ENCODE measurements at places on chromosomes 2 and 18.

DNA sequence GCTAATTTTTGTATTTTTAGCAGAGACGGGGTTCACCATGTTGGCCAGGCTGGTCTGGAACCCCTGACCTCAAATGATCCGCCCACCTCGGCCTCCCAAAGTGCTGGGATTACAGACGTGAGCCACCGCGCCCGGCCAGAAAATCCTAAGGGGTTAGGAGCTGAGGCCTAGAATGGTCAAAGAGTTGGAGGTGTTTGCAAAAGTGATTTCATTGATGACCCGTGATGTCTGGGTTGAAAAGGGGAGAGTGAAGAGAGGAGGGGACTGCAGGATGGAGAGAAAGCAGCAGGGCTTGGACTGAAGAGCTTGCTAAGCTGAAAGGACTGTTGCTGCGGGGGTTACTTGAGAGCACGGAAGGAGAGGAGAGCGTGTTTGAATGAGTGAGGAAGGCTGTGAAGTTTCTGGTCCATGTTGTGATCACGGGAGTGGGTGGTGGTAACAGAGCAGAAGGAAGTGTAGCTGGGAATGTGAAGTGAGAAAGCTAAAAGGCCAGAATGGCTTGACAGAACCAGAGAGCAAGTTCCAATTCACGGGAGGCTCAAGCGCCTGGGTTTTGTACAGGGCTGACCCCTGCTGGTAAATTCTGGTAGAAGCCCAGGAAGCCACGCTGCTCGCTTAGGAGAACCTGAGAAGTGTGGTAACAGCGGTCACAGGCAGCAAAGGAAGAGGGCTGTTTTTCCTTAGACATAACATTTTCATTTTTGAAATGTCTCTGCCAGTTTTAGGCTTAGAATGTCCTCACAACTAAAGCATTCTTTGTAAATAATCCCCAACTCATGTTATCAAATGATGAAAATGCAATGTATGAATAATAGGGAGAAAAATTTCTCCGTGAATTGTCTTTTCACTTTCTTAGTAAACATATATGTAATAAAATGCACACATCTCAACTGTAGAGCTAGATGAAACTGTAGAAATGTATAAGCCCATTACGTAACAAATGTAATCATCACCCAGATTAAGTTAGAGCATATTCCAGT lies 40.5 kb upstream of the ACTR2 start:
- DNase-seq = peak; percentile 76

DNA sequence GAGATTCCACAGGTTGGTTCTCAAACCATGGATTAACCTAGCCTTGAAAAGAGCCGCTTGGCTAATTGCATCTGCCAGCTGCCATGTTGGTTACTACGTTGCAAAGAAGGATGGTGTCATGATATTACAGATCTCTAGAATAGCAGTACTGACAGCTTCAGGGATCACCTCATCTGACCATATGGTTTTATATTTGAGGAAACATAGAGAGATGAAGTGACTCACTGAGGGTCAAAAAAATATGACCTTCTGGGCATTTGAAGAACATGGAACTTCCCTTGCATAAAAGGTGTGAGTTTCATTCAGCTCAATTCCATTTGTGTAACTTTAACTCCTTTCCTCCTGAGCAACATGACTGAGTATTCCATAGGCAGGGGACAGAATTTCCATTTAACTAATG lies 242.3 kb downstream of the SETBP1 start:
- DNase-seq = no peak

DNA sequence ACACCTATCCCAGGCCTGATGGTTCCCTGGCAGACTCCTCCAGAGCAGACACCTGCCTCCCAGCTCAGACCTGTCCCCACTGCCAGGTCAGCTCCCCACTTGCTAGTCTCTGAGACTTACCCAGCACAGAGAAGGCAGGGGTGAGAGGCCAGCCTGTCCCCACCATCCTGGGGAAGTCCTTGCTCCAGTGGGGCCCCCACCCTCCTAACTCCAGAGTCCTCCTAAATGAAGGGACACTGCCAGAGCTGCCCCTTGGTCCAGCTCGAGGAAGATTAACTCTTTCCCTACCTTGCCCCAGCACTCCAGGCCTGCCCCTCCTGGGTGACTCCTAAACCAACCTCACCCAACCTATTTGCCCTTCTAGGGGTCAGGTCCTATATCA lies 30.4 kb upstream of the TNS1 start:
- DNase-seq = no peak

DNA sequence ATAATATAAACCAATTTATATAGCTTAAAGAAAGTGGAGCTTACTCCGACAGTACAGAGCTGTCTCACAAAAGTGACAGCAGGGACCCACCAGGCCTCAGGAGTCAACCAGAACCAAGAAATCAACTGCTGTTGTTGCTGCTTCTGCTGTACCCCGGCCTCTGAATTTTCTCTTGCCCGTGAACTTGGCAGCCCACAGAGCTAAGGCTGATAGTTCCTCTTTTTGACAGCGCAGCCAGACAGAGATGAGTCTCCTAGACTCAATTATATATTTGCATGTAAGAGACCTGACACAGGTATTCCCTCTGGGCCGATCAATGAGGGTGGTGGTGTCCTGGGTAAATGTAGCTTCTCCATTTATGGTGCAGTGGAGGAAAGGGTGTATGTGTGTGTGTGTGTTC lies 109.4 kb downstream of the KCTD1 start:
- DNase-seq = no peak

GRCh38 chr2:162212366-162212765 lies 30.9 kb downstream of the FAP start:
- DNase-seq = no peak

- no peak for DNase-seq
Observed at GRCh38 chr2:83665154-83665553, 793.9 kb downstream of the SUCLG1 start.

- DNase-seq = no peak
Observed at GRCh38 chr18:9683418-9684396, 24.4 kb upstream of the RAB31 start.

- no peak for DNase-seq
Observed at GRCh38 chr18:70151614-70152013, 53.9 kb downstream of the RTTN start.

- no peak for DNase-seq
Observed at GRCh38 chr2:85148190-85148589, 15.0 kb downstream of the TCF7L1 start.

GRCh38 chr18:6714010-6714409 lies 15.5 kb upstream of the ARHGAP28 start:
- no peak for DNase-seq

DNA sequence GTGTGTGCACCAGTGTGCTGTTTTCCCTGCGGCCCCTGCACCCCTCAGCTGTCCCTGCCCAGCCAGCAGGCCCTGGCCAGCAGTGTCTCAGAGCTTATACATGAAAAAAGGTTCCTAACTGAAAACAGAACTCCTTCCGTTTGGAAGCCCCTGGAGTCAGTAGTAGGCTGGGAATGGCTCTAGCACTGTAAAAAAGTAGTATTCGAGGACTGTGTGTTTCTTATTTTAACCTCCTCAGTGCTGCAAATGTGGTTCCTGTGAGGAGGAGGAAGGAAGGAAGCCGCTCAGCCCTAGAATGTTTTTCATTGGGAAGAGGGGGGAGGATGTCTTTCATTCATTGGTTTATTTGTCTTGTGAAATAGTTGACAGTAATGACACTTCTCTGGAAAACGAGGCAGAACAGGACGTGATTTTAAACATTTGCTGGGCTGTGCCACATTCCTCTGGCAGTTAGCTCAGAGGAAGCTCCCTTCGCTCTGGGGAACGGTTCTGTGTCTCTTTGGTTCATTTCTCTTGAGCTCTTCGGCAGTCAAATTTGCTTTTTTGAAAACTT lies 103.5 kb downstream of the SPTBN1 start:
- no peak for DNase-seq

GRCh38 chr2:24399434-24400206 lies 39.3 kb upstream of the ITSN2 start:
- DNase-seq = no peak

GRCh38 chr2:134852518-134852917 lies 14.1 kb downstream of the ACMSD start:
- no peak for DNase-seq

DNA sequence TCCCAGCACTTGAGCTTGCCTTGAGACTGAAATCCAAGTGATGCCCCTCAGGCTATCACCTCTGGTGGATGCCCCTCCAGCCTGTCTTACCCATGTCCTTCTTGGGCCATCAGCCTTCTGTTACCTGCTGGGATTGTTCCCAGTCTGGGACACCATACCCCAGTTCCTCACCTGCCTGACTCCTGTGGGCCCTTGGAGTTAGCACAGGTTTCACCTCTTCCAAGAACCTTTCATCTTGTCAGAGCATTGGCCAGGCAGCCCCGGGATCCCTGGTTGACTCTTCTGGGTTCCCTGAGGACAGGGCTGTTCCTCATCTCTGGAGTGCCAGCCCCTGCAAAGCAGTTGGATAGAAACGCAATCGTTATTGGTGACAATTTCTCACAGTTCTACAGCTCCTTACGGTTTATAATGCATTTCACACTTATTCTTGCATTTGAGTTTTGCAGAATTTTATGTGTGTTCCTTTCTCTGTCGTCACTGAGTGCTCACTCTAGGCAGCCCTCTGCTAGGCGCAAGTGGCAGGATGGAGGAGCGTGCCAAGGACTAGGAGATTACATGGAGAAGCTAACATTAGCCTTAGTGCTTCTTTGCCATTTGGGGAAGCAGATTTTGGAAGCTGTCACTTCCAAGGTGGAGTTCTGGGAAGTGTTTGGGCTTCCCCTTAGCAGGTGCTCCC lies 139.7 kb downstream of the DDX1 start:
- no peak for DNase-seq

DNA sequence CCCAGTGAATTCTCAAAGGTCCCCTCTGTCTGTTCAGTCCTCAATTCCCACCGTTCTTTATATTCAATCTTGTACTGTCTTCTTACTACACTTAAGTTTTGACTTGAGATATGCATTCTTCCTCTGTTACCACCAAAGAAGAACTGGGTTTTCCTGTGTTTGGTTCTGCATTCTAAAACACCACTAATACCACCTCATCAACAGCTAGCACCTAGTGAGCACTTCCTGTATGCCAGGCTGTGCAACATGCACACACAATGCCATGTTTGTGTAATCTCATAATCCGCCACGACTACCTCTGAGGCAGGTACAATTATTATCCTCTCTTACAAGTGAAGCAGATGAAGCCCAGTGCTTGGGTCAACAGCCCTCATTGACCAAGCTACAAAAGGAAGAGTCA lies 11.8 kb upstream of the CTAGE1 start:
- DNase-seq = no peak

DNA sequence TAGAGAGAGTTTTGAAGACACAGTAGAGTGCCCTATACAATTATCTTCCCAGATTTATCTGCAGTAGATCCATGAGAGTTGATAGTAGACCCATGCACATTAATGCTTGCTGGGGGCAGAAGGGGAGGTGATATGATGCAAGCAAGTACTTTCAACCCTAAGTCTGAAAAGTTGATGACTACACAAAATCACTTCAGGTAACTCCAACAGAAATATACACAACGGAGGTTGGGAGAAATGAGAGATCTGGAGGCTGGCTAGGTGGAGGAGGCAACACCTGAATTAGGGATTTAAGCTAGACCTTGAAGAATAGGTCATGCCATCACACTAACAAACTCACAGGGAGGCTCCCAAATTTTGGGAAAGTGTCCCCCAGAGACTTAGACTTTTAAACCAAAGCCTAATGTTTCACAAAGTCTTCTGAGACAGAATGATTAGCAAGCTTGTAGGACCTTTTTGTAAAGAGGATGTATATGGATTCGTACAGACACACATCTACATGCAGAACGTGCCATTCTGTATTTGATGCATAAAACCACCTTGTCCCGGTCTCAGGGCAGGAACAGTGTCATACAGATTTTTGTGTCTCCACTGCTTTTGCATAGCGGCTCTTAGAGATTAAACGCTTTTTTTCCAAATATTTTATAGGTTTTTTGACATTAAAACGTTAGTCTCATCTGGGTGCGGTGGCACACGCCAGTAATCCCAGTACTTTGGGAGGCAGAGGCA lies 937 bp upstream of the STAMBP start:
- no peak for DNase-seq

Data from T-cell (primary cell).